ENCODE measurements at places on chromosomes 1 and 21. TPM values are rescaled to one million over a fixed set of nuclear protein-coding genes. Genes with fewer than 3 reads are reported as not detected.

DNA sequence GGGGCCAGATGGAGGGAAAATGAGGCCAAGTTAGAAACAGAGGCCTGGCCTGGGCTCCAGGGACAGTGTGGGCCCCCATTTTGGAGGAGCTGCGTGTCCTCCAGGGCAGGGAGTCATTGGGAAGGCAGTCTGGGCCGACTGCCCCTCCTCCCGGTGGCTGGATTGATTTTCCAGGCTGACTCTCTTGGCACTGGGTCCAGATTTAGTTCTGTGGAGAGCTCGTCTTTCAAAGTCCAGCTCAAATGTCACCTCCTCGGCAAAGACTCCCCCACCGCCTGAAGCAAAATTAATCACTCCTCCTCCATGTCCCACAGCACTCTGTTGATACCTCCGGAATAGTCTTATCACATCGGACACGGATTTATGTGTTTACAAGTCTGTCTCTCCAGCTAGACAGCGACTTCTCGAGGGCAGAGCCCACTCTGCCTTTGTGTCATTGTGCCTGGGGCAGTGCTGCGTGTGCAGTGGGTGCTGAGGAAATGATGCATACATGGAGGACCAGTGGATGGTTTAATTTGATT lies 175.1 kb downstream of the CAMTA1 start:
- DNase-seq, result peak; percentile 55

The SUSD4 gene
- not detected for total RNA-seq

DNA sequence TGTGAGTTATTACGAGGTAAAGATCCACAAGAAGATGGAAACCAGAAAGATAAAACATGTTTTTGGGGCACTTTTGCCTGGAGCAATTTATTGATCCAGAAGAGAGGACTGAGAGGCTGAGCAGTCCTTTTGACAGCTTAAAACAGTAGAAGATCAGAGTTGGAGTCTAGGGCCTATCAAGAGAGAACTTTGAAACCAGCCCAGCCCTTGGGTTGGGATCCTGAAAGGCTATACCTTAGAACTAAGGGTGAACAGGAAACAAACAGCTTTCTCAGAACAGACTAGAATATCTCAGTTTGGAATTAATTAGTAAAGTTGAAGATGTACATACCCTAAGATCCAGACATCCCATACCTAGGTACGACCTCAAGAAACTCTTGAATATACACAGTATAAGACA lies 89.6 kb downstream of the ZZZ3 start:
- DNase-seq, result no peak

DNA sequence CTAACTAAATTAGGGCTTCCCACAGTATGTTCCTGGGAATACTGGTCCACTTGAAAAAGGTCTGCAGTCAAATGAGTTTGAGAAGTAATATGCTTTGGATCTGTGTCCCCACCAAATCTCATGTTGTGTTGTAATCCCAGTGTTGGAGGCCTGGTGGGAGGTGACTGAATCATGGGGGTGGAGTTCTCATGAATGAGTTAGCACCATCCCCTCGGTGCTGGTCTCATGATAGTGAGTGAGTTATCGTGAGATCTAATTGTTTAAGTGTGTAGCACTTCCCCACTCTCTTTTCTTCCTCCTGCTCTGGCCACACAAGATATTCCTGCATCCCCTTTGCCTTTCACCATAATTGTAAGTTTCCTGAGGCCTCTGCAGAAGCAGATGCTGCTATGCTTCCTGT lies 16.9 kb upstream of the DMRTB1 start:
- no peak for DNase-seq

- no peak for DNase-seq
Measured at GRCh38 chr1:206766251-206766856, 4.2 kb upstream of the IL19 start.

GRCh38 chr1:80993154-80993980 lies 807.4 kb upstream of the ADGRL2 start:
- no peak for DNase-seq

GRCh38 chr1:193356249-193356648 lies 169.8 kb upstream of the B3GALT2 start:
- DNase-seq, result no peak

- DNase-seq, result peak; percentile 76
Measured at GRCh38 chr1:201023517-201023902, at the start of gene KIF21B. TSS of gene KIF21B (minus strand) at chr1:201023714. CDS start at chr1:201023383, 331 bp downstream.

DNA sequence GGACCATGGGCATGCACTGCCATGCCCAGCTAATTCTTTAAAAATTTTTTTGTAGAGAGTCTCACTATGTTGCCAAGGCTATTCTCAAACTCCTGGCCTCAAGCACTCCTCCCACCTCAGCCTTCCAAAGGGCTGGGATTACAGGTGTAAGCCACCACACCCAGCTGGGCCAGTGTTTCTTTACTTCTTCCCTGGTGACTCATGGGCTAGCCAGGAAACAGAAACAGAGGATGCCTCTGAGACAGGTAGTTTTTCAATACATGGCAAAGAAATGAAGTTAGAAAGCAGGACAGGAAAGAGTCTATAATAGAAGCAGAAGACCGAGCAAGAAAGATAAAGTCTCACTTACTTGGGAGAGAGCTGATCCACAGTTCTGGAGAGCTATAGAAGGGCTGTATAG lies 7.6 kb upstream of the C1orf74 start:
- no peak for DNase-seq

The DCST2 gene
- total RNA-seq, result 0.07 TPM

DNA sequence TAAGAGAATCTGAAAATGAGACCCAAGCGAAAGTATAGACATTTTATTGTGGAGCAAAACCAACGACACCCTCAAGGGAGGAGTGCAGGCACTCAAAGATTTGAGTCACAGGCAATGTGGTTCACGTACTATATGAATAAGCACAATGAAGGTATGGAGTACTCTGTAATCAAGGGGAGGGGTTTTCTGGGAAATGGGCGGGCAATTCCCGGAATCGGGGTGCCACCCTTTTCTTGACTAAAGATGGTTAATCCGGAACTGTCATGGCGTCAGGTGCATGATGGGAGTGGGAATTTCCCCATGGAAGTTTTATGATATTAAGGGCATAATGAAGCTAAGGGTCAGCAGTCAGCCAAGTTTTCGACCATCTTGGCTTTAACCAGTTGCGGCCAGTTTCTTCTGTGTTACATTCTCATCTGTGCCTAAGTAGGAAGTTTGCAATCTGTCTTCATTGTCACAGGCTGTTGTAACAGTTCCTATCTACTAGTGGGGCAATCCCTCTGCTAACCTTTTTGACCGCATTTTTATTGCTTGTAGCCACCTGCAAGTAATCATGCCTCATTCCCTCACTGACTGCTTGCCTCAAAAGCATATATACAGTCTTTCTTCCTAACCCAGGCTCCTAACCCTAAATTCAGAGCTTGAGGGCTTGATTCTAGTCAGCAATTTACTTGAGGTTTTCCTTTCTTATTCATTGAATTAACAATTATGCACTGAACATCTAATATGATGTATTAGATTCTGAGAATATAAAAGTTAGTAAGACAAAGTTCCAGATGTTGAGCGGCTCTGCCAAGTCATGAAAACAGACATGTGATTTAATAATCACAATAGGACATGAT lies 775 bp upstream of the AIM2 start:
- no peak for DNase-seq

DNA sequence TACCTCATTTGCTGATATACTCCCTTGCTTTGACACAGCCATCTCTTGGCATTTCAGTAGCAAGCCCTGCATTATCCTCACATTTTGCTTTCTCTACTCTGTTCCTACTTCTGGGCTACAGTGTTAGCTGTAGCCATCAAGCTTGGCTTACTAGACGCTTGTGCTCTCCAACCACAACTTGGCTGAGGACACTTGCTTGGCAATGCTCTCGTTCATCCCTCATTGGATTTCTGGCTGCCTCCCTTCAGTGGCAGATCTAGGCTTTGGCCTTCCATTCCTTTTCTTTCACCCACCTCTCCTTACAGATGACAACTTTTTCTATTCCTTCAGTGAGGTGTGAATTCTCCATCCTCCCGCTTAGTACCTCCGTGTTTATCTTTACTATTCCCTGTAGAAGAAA lies 428.7 kb upstream of the LRRC7 start:
- DNase-seq, result no peak

DNA sequence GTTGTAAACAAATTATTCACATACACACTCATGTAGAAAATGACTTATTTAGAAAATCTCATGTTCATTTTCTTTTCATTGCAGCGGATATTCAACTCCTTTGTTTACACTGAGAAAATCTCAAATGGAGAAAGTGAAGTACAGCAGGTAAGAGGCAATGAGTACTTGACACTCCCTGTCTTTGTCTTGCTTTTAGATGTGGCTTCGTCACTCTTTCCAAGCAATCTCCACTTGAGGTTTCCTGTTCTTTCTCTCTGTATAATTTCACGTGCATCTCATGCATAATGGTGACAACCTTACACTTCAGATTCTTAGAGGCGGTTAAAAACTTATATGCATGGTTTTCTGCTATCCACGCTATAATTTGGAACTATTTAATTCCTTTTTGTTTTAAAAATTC lies 80.6 kb downstream of the CACHD1 start:
- no peak for DNase-seq
